ENCODE measurements at places on chromosomes 12 and 14.

DNA sequence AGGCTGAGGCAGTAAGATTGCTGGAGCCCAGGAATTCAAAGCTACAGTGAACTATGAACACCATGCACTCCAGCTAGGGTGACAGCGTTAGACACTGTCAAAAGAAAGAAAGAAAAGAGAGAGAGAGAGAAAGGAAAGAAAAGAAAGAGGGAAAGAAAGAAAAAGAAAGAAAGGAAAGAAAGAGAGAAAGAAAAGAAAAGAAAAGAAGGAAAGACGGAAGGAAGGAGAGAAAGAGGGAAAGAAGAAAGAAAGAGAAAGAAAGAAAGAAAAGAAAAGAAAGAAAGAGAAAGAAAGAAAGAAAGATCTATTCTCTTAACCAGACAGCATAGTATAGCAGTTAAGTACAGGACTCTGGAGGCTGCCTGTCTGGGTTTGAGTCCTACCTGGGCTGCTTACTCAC, 21.9 kb upstream of the DENND5B start:
- DNase-seq = no peak

GRCh38 chr12:127619869-127620734, 646.9 kb upstream of the TMEM132C start:
- DNase-seq = no peak

DNA sequence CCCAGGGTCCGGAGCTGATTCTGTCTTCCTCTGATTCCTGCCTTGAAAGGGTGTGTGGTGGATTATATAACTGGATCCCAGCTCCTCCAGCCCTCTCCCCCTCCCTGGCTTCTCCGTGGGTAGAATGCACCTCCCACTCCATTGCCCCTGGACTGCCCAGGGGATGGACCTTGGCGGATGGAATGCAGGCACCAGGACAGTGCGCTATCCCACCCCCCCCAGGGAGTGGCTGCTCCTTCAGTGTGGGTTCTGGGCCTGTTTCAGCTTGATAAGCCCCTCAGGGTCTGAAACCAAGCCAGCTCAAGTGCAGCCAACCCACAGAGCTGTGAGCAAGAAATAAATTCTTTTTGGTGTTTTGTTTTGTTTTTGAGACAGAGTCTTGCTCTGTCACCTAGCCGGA, 112.4 kb upstream of the TMEM132D start:
- no peak for DNase-seq

DNA sequence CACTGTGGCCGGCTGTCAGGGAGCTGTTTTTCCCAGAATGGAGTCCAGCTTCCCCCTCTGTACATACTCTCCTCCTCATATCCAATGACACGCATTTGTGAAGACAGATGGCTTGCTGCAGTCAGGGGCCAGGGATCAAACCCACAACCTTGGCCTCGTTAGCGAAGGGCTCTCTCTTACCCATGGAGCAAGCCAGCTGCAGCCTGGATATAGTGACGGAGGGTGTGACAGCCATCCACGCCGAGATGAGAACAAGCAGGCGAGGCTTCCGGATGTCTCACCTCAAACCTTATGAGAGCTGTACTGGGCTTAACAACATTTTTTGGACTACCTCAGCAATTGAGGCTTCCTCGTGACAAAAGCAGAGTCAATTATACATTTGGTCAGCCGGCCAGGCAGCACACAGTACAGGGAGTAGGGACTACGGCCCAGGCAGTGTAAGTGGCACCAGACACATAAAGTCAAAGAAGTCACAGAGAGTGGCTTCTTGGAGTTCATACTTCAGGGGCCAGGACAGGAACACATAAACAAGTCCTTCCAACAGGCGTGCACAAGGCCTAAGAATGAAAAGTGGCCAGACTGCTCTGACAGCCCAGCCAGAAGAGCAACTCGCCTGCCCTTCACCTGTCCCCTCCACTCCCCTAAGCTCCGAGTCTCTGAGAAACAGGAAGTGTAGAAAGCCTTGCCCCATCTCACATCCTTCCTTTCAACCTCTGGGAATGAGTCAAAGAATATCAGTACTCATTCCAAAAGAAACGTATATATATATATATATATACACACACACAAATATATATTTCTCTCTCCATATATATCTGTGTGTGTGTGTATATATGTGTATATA, 115.1 kb downstream of the TTC7B start:
- no peak for DNase-seq

- no peak for DNase-seq
Measured at GRCh38 chr12:113232089-113232839, 11.0 kb downstream of the TPCN1 start.

DNA sequence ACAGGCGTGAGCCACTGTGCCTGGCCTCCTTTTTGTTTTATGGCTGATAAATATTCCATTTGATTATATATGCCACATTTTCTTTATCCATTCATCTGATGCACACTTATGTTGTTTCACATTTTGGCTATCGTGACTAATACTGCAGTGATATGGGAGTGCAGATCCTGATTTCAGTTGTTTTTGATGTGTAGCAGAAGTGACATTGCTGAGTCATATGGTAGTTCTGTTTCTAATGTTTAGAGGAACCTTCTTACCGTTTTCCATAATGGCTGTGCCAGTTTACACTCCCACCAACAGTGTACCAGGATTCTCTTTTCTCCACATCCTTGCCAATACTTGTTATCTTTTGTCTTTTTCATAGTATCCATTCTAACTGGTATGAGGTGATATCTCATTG, 235.9 kb downstream of the ERC1 start:
- no peak for DNase-seq

- no peak for DNase-seq
Measured at GRCh38 chr12:78121969-78122610, 291.4 kb downstream of the NAV3 start.

- no peak for DNase-seq
Measured at GRCh38 chr12:106423291-106423690, 65.7 kb downstream of the POLR3B start.

GRCh38 chr14:90846511-90846910, 30.3 kb upstream of the TTC7B start:
- no peak for DNase-seq

GRCh38 chr12:92289629-92290349, 144.1 kb upstream of the BTG1 start:
- DNase-seq = no peak

- no peak for DNase-seq
Measured at GRCh38 chr14:51852541-51852940, 7.9 kb upstream of the GNG2 start.

DNA sequence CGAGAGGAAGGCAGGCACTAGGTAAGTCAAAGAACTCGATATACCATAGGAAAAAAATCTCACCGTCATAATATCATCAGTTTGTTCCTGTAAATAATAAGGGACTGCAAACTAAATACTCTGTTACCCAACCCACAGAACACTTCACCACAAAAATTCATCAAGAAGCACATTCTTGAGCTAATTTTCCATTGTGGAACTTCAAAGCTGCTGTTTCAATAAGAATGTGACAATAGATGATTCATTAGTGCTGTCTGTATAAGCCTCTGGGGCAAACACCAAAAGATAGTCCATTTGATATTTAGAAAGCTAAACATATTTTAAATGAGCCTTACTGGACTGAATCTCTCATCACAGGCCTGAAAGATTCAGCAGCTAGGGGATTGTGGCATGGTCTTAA, 219.4 kb downstream of the KSR2 start:
- DNase-seq = no peak
